ENCODE measurements at places on chromosomes 7 and 10.

DNA sequence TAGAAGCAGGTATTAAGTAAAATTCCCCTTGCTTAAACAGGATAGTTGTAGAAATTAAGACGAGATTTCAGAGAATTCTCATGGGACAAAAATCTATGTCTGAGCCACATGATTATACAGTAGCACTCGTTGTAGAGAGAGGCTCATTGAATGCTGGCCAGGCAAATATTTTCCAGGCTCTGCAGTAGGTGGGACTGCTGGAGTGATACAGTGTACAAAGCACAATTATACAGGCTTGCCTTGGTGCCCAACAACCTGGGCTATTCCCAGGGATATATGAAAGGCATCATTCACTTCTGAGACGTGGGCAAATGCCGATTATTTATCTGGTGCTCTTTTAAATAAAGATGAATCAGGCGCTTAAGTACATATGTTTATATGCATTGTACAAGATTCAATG lies 380.6 kb downstream of the PHTF2 start:
- no peak for DNase-seq

GRCh38 chr7:31664890-31665289 lies 22.1 kb upstream of the PPP1R17 start:
- peak; percentile 59 for DNase-seq

DNA sequence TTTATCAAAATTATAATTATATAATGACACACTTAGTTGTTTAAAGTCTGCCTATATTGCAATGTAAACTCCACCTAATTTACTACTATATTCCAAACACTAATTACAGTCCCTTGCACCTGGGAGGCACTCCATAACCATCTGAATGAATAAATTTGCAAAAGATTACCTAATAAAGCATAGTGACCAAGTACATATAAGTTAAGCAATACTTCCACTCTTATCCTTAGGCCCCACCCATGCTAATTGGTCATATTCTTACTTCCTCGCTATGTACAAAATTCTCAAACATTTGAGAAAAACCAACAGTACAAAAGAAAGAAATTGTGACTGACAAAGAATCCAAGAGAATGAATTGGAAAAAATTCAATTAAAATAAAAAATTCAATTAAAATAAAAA lies 65.3 kb downstream of the ZFAND4 start:
- DNase-seq: peak; percentile 51

DNA sequence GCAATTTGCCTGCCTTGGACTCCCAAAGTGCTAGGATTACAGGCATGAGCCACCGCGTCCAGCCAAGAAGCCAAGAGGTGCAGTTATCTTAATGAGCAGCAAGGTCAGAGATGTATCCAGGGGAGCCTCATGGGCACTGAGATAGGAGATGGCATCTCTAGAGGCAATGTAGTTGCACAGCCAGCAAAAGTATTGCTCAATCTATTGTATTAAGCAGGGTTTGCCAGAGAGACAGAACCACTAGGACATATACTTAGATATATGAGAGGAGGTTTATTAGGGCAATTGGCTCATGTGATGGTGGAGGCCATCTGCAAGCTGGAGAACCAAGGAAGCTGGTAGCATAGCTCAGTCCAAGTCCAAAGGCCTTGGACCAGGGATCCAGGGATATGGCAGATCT lies 16.3 kb upstream of the VPS26A start:
- no peak for DNase-seq

DNA sequence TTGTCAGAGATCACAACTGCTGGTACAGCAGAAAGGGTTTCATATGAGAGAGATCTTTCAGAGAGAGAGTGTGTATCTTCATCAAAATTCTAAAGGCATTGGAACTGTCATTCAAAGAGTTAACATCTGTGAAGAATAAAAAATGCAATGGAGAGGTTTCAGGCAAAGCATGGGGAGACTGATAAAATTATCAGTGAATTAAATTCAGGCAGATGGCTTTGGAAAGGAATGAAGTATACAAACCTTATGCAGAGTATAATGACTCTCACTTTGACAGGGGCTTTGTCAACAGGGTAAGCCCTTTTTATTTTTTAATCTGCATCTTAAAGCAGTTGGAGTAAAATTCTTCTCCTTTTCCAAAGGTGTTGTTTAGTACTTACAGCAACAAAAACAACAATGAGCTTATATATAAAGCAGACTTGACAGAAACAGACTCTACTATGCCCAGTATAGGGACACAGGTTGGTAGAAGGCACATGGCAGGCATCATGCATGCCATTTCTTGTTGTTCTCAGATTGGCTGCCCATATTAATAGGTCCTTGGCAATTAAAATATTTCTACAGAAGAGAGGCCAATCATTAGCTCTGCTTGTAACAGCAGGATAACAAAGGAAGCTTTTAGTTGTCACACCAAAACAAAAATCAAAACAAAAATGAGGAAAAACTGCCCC lies 54.9 kb upstream of the NXPH1 start:
- no peak for DNase-seq

GRCh38 chr10:70306181-70306705 lies 22.4 kb upstream of the NPFFR1 start:
- DNase-seq: no peak

DNA sequence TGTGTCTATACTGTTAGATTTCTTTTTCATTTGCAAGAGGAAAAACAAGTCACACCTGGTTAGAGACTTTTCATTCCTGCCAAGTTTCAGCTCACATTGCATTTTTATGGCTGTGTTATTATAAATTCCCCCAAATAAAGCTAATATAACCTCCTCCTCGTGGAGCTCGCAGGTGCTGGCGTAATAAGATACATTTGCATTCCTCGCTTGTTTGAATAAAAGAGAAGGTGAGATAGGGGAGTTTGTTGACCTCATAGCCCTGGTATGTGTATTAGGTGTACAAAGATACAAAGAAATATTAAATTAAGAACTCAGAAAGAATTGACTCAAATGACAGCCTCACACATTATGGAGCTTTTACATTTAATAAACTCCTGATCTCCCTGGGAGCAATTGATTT lies 257.7 kb upstream of the SP8 start:
- no peak for DNase-seq

- no peak for DNase-seq
Observed at GRCh38 chr7:46809886-46810285, 772.0 kb downstream of the TNS3 start.

- no peak for DNase-seq
Observed at GRCh38 chr10:100996678-100997359, 2.8 kb upstream of the LZTS2 start.

GRCh38 chr10:110408203-110408871 lies 89.4 kb upstream of the DUSP5 start:
- peak; percentile 75 for DNase-seq

DNA sequence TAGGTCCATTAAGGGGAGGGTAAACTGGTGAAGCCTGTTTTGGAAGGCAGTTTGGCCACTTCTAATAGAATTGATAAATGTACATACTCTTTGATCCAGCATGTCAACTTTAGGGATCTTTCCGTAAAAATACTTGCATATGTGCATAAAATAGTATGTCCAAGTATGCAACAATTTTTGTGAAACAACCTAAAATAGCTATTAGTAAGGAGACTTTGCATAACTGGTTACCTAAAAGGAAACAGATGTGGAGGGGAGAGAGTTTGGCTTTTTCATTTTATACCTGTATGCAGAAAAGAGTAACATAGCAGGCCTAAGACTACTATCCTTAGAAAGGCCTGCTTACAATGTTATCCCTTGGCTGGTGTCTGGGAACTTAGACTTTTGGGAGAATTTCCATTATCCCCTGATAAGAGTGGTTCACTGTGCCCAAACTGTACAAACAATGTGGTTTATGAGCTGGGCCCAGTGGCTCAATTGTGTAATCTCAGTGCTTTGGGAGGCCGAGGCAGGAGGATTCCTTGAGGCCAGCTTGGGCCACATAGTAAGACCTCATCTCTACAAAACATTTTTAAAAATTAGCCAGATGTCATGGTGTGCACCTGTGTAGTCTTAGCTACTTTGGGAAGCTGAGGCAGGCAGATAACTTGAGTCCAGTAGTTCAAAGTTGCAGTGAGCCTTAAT lies 21.3 kb downstream of the PTPN12 start:
- DNase-seq: no peak

GRCh38 chr7:44921607-44922350 lies 36.4 kb upstream of the PURB start:
- peak; percentile 85 for DNase-seq

GRCh38 chr7:28722684-28723083 lies 235.4 kb downstream of the TRIL start:
- no peak for DNase-seq

DNA sequence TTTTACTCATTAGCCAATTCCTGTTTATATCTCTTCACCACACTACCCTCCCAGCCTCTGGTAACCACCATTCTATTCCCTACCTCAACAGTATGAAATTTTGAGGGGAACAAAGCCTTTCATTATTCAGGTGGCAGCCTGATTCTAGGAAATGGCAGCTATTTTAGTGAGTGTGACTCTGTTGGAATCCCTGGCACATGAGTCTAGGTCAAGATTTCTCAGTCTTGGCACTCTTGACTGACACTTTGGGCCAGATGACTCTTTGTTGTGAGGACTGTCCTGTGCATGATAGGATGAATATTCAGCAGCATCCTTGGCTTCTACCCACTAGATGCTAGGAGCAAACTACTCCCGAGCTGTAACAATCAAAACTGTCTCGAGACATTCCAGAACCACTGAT lies 322.8 kb upstream of the PHYHIPL start:
- no peak for DNase-seq

- DNase-seq: no peak
Observed at GRCh38 chr7:39421661-39422060, 144.5 kb upstream of the YAE1 start.

GRCh38 chr7:51209426-51209825 lies 107.2 kb downstream of the COBL start:
- no peak for DNase-seq

DNA sequence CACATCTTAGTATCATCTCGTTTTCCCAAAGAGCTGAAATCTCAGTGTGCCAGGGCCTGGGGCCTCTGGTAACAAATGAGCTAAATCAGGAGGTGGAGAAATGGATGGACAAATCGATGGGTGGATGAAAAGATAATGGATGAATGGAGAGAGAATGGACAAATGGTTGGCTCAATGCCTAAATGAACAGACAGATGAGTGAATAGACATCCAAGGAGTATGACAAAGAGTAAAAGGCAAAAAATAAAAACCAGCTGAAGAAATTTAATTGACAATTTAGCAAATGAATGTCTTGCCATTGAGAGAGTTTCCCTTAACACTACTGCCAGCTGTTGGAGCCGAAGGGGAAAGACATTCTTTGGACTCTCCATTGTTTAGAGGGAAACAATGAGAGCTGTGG lies 8.0 kb downstream of the SYCE1 start:
- DNase-seq: no peak

GRCh38 chr10:10353326-10353868 lies 664.3 kb upstream of the CELF2 start:
- DNase-seq: no peak

DNA sequence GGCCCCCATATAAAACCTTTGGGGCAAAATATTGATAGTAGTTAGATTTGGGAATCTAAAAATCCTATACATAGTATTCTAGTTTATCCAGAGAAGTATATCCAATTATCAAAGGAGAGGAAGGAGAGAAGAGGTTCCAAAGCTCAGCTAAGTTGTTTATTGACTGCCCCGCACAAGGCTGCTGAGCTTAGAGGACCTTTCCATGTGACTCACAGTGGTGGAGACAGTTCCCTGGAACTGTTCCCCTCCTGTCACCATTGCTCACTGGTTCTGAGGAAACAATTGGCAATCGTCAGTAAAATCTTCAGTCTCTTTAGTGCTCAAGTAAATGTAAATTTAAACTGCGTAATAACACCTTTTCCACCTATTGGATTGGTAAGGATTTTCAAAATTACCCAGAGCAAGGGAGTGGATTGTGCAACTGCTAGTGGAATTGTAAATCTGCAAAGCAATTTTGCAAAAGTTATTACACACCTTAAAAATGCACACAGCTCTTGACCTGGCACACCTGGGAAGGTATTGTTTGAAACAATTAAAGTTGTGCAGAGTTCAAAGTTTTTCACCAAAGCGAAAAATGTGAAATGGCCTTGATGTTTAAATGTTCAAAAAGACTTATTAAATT lies 63.1 kb downstream of the EEPD1 start:
- peak; percentile 46 for DNase-seq

- no peak for DNase-seq
Observed at GRCh38 chr10:31620226-31621151, 301.5 kb downstream of the ZEB1 start.

All from inflammatory macrophage (primary cell).